CD4-positive, alpha-beta T cell (primary cell): ENCODE measurements at places on chromosomes 1 and 21.

DNA sequence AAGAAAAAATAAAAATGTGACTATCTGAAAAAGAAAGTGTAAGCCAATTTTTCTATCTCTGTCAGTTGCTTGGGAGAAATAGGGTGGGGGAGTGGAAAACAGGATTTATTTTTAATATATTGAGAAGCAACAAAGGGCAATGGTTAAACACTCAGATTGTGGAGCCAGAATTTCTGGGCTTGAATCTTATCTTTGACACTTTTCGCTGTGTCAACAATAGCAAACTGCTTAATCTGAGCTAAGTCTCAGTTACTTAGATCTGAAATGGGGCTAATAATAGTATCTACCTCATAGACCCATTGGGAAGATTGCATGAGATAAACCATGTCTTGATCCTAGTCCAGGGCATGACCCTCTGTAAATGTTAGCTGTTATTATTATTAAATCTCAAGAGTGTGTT, 468.1 kb downstream of the ADGRL2 start:
- no peak overlapping the region for H3K4me3 ChIP-seq
- no peaks in the 10 kb centered on the region for H3K27me3 ChIP-seq
- DNase-seq: no peak

DNA sequence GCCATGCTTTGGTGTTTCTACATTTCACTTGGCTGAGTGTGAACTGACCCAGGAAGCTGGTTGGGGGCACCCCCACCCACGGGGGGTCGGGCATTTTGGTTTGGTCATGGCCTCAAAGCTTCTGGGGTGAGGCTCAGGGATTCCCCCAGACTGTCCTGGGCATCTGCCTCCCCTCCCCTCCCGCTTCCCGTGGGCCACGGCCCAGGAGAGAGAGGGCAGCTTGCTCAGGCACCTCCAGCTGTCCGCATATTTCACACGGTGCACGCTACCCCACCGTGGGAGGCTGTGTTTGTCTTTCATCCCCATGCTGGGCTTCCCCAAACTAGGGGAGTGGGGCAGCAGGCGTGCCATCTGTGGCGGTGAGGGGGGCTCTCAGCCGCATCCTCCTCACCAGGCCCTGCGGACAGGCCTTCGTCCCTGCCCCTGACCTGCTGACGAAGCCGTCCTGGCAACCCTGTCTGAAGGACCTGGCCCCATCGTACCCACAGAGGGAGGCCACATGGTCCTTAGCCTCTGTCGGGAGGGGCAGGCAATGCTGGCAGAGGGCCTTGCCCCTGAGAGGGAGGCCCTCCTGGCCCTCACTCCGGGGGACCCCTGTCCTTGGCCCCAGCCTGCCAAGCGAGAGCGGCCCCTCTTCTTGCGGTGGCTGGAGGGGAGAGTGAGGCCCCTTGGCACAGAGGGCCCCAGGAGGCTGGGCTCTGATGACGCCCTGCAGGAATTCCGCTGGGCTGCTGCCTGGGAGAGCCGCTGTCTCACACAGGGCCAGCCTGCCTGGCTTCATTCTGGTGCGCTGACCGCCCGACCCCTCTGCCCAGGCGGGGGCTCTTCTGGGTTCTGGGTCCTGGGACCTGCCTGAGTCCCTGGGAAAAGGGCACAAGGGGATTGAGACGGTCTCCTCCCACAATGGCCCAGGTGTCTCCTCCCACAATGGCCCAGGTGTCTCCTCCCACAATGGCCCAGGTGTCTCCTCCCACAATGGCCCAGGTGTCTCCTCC, 22.1 kb downstream of the TP73 start:
- H3K36me3 ChIP-seq: no peaks in the 10 kb centered on the region
- H3K27ac ChIP-seq: no peak overlapping the region
- peaks cover 36% of the 10 kb centered on the region for H3K4me1 ChIP-seq
- DNase-seq: no peak
- H3K27me3 ChIP-seq: peaks cover 3% of the 10 kb centered on the region
- no peak overlapping the region for H3K4me3 ChIP-seq

- no peak overlapping the region for H3K4me3 ChIP-seq
- H3K36me3 ChIP-seq: no peaks in the 10 kb centered on the region
Measured at GRCh38 chr1:45246760-45247159, 40.4 kb upstream of the ZSWIM5 start.

DNA sequence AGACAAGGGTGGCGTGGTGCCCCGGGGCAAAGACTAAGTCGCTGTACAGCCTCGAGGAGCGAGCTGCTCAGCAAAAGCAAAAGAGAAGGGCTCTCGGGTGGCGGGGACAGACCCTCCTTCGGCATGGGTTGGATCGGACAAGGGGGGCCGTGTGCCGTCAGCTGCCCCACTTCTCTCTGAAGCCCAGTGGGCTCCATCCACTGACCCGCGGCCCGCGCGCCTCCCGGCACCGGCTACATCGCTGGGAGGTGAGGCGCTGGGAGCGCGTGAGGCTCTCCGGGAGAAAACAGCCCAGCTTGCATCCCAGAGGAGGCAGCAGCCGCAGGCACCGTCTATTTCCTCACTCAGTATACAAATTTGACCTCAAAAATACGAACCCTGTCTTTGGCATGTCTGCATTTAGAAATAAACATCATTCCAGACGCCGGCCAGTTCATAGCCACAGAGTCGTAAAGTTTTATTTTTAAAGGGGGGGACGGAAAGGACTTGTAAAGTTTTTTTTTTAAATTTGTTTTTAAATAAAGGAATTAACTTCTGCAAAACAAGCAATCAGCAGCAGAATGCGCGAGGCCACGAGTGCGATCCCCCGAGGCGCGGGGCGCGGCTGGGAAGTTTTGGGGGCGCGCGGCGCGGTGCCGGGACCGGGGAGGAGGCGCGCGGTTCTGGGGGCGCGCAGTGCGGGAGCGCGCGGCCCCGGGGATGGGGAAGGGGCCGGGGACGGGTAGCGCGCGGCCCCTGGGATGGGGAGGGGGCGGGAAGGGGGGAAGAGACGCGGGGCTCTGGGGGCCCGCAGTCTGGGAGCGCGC, 689 bp upstream of the GPR137B start:
- H3K4me3 ChIP-seq: peak overlapping the region; percentile 47
- no peaks in the 10 kb centered on the region for H3K36me3 ChIP-seq
- no peak overlapping the region for H3K27ac ChIP-seq
- peaks cover 26% of the 10 kb centered on the region for H3K4me1 ChIP-seq
- H3K27me3 ChIP-seq: peaks cover 14% of the 10 kb centered on the region
